Activated CD8-positive, alpha-beta memory T cell treated with anti-CD3 and anti-CD28 coated beads for 1 hour (primary cell): ENCODE measurements at places on chromosomes 7 and 10.

DNA sequence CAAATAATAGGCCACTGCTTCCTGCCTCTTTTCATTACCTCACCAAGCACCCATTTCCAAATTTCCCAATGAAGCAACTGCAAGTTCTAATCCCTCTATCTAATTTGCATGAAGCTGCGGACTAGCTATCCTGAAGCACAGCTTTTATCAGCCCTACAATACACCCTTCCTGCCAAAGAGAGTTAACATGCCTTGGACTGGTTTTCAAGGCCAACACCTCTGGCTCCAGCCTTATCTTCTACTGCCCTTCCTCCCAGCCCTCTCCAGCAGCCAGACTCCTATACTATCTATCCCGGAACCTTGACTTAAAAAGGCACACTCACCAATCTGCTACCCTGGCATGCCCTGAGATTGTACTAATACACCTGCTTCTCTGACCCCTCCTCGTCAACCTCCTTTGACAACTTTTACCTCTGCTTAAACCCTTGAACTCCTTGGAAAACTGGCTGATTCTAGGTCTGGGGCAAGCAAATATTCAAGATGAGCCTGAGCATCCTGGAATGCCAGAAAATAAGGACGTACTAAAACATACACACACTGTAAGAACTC is 73.4 kb downstream of the SGMS1 start:
- DNase-seq = no peak

DNA sequence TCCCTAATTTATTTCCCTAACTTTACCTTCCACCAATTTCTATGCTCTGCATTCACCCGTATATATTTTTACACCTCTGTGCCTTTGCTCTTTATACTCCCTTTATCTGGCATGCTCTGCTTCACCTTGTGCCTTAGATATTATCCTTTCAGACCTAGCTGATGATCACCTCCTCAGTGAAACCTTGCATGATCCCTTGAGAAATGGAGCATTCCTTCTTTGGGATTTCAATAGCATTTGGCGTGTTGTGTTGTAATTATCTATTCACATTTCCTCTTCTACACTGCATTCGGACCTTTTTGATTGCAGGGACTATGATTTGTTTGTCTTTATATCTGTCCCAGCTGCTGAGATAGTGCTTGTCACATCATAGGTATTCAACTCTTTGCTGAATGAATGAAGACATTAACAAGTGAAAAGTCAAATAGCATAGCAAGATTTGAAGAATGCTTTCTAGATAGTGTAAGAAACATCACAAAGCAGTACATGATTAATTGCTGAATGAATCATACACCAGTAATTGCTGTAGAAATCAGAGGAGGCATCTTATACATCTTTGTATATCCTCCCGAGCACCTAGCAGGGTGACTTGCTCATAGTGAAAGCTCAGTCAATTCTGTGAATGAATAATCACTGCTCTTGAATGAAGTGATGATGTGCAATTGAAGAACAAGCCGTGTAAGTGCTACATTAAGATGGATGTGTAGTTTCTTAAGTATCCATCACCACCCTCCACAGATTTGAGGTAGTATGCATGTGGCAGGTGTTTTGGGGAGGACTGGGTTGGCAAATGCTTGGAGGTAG is 2.0 kb upstream of the TM9SF3 start:
- DNase-seq = no peak

DNA sequence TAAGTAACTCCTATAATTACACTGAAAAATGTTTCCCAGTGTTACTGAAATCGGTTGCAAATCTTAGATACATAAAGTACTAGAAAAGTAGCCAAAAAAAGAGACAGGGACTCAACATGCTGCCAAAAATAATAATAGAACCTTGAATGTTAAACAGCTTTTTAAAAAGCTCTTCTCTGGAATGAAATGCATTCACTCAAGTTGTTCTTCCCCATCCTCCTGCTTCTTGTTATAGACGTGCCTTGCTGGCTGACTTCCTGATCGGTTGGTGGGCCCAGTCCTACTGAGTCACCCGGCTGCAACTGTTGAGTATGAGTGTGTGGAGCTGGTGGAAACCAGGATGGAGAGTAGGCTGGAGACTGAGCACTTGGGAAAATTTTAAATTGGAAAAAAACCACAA is 30.6 kb upstream of the RAPGEF5 start:
- no peak for DNase-seq

GRCh38 chr7:43584195-43584586 is 1.3 kb downstream of the STK17A start:
- DNase-seq = no peak

GRCh38 chr7:151024435-151025056 is at the start of gene ATG9B:
TSS of gene ATG9B (minus strand) at chr7:151024494. CDS start at chr7:151024423, 71 bp downstream.
- no peak for DNase-seq

- DNase-seq = no peak
Measured at GRCh38 chr10:78053211-78053868, 19.7 kb downstream of the RPS24 start.

GRCh38 chr7:36088553-36088952 is 64.5 kb upstream of the EEPD1 start:
- no peak for DNase-seq

DNA sequence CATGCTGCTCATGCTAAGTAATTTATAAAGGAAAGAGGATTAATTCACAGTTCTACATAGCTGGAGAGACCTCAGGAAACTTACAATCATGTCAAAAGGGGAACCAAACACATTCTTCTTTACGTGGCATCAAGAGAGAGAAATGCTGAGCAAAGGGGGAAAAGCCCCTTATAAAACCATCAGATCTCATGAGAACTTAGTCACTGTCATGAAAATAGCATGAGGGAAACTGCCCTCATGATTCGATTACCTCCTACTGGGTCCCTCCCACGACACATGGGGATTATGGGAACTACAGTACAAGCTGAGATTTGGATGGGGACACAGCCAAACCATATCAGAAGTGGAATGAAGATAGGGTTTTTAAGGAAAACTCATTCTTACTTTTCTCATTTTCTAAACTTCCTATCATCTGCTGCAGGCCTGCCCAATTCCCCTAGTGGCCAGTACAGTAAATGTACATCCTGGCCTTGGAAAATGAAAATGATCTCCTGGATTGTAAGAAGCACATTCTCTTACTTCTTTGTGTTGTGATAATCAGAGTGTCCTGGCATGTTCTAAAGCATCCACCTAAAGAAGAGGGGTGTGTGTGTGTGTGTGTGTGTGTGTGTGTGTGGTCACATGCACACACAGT is 421.5 kb downstream of the LRMDA start:
- no peak for DNase-seq

DNA sequence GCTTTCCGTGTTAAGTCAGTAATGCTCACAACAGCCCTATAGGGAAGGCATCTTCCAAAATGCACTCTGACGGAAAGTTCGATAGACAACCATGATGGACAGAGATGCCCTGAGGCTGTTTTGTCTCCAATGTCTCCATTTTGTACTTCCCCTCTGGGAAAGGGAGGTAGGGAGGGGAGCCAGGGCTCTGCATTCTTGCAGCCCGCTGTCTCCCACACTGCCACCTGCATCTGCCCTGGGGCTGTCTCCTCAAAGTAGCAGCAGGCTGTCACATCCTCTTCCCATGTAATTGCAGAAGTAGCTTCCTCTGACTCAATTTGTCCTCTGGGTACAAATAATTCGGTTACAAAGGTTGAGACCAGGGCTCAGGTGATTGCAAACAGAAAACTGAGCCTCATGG is 131.4 kb downstream of the GPAM start:
- DNase-seq = no peak

DNA sequence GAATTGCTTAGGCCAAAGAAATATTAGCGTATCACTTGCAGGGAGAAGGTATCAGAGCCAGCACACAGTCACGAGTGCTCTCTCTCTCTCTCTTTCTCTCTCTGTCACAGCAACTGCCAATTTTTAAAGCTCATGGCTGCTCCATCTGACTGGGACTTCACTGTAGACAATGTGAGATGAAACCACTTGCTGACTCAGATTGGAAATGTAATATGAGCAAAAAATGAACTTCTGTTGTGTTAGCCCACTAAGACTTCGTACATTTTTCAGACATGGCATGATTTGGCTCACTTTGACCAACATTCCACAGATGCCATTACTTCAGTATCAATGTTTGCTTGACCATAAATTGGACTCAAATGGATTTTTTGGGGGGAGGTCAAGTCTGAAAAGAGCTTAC is 68.1 kb downstream of the DGKB start:
- DNase-seq = no peak

DNA sequence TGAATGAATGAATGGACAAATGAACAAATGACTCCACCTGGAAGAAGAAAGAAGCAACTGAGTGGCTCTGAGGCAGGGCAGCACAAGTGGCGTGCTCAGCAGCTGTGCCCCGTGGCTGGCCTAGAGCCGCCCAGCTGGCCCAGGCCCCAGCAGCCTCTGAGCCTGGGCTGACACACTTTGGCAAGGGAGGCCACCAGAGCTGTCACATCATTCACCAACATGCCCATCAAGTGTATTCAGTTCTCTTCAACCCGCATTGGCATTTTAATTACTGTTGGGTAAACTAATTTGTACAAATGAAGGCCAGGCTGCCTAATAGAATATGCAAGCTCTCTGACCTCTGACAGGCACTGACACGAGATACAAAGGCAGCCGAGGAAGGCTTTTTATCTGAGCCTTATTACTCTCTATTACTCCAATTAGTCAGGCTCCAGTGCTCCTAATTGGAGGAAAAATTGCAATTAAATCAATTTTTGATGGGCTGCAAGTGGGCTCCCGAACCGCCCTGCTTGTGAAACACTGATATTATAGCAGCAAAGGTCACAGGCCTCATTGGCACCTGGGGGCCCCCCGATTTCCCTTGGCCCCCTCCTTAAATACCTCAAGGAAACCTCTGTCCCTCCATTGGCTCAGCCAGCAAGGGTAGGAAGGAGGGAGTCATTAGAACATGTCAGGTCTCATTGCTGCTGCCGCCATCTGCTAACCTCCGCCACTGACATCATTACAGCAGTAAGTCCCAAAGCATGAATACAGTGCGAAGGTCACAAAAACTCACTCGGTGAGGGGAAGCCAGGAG is 41.9 kb downstream of the DPCD start:
- no peak for DNase-seq

DNA sequence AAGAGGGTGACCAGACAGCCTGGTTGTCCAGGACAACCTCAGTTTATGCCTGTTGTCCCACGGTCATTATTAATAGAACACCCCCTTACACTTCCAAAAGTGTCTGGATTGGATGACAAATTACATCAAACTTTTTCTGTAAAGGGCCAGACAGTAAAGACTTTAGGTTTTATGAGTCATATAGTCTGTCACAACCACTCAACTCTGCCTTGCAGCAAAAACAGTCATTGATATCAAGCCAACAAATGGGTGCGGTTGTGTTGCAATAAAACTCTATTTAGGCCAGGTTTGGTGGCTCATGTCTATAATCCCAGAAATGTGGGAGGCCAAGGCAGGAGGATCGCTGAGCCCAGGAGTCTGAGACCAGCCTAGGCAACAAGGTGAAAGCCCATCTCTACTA is 66.7 kb upstream of the ATP6V0A4 start:
- DNase-seq = no peak

GRCh38 chr7:95089414-95090315 is 182.3 kb downstream of the PPP1R9A start:
- no peak for DNase-seq

DNA sequence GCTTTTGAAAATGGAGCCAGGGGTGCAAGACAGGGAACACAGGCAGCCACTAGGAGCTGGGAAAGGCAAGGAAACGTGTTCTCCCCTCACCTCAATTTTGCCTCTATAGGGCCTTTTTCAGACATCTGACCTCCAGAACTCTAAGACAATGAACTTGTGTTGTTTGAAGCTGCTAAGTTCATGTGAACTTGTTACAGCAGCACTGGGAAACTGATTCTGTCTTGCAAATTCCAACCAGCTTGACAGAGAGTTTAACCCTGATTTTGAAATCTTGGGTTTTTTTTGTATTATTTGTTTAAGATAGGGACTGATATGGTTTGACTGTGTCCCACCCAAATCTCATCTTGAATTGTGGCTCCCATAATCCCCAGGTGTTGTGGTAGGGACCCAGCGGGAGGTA is 852.9 kb downstream of the LRMDA start:
- DNase-seq = no peak

DNA sequence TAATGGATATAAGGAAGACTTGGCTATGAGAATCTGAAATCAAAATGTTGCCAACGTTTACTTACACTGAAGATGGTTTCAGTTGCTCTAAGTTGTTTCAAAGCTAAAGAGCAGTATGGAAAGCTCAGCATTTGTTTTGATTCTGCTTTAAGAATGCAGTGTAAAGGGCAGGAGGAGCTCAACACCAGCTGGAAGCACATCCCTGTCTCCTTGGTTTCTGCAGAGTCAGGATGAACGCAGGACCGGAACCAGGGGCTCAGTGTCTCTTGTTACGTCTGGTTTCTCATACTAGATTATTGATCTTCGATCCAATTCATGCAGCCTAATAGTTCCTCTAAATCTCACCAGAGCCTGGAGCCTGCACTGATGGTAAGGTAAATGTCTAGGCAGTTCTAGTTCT is 24.1 kb downstream of the ZRANB1 start:
- DNase-seq = no peak

DNA sequence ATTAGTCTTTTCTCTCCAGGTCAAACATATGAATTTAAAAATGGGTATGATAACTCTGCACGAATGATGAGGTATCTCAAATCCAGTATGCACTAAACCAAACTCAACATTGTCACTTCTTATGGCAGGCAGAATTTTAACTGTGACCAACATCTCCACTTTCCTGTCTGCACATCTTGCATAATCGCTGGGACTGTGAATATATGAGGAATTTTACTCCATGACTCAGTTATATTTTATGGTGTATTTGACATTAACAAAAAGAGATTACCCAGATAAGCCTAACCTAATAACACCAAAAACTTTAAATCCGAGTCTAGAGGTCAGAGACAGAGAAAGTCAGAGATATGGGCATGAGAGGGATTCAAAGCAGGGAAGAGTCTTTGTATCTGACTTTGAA is 454.5 kb upstream of the SEMA3D start:
- no peak for DNase-seq

DNA sequence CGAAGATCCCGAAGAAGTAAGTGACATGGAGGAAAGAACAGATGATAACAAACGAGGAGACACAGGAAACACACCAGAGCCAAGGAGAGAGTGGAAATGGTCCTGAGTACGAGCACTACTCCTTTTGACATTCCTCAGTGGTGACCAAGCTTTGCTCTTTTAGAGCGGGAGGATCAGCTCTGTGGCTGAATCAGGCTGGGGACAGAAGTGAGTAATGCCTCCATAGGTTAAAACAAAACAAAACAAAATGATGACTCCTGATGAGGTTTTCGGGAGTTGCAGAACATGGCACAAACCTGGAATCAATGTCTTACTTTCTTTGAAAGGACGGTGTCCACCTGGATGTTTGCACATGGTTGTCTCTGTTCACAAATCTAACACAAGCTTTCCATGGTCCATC is 30.3 kb upstream of the TCF7L2 start:
- DNase-seq = no peak

- DNase-seq = peak; percentile 32
Measured at GRCh38 chr10:77836299-77836820, 90.2 kb downstream of the DLG5 start.

DNA sequence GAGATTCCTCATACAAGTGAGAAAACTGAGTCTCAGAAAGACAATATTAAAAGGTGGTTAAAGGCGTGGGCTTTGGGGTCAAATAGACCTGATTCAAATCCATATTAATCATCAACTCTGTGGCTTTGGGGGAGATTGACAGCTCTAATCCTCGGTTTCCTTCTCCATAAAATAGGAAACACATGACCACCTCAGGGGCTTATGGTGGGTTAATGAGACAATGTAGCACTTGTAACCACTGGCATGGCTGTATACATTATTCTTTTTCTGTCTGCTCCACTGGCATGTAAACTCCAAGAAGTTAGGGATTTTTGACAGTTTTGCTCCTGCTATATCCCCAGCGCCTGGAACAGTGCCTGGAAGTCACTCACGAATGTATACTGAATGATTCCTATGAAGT is 120.8 kb upstream of the GAD2 start:
- no peak for DNase-seq

GRCh38 chr10:113753020-113753692 is 1.7 kb downstream of the PLEKHS1 start:
- no peak for DNase-seq
